ENCODE measurements at places on chromosomes 4 and X. TPM values are rescaled to one million over a fixed set of nuclear protein-coding genes. Genes with fewer than 3 reads are reported as not detected.
A peak's percentile ranks its signal among the peaks of the same experiment; 100 is the strongest.

TMSB15C gene
- 19.6 TPM for polyA plus RNA-seq

GABRG1 gene
- polyA plus RNA-seq, result 0.18 TPM

DCAF8L2 gene
- polyA plus RNA-seq, result not detected

CSN2 gene
- not detected for polyA plus RNA-seq

CDX4 gene
- not detected for polyA plus RNA-seq

FAM133A gene
- polyA plus RNA-seq, result 0.05 TPM

CXCL1 gene
- 0.50 TPM for polyA plus RNA-seq

DCAF12L1 gene
- 6.7 TPM for polyA plus RNA-seq

DNA sequence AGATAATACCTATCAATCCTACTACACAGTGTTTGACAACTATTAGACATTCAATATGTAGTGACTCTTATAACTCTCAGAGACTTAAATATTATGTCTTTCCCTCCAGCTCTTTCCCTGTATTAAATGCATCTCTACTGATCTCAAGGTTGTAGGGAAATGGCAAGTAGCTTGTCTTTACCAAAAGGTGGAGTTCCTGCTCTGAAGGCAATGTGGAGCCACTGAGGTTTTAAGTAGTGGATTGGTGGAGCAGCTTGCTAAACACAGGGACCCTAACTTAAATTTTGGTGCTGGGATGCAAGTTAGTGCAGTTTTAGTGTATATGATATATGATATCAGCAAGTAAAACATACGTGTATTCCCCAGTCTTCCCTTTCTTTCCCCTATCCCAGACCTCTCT, 13.1 kb downstream of the FNIP2 start:
- no peak for DNase-seq

DNA sequence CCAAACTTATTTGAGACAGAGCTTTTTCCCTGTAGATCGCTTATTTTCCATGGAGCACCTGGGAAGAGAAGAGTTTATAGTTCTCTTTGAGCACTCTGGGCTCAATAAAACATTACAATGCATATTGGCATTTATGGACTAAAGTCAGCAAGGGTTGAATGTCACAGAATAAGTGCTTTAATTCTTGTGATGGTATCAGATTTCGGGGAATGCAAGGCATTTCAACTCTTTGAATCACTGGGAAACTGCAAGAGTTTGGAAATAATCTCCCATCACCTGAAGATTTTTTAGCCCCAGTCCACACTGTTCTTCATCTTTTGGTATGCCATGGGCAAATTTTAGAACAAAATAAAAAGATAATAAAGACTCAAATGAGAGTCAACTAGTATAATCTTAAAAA, 111.5 kb upstream of the WDFY3 start:
- no peak for DNase-seq

- DNase-seq, result no peak
These were observed 621.8 kb upstream of the GALNT7 start for GRCh38 chr4:172546782-172547181.

- DNase-seq, result peak; percentile 5
These were observed 191.6 kb downstream of the ANAPC10 start for GRCh38 chr4:144906181-144906925.

DNA sequence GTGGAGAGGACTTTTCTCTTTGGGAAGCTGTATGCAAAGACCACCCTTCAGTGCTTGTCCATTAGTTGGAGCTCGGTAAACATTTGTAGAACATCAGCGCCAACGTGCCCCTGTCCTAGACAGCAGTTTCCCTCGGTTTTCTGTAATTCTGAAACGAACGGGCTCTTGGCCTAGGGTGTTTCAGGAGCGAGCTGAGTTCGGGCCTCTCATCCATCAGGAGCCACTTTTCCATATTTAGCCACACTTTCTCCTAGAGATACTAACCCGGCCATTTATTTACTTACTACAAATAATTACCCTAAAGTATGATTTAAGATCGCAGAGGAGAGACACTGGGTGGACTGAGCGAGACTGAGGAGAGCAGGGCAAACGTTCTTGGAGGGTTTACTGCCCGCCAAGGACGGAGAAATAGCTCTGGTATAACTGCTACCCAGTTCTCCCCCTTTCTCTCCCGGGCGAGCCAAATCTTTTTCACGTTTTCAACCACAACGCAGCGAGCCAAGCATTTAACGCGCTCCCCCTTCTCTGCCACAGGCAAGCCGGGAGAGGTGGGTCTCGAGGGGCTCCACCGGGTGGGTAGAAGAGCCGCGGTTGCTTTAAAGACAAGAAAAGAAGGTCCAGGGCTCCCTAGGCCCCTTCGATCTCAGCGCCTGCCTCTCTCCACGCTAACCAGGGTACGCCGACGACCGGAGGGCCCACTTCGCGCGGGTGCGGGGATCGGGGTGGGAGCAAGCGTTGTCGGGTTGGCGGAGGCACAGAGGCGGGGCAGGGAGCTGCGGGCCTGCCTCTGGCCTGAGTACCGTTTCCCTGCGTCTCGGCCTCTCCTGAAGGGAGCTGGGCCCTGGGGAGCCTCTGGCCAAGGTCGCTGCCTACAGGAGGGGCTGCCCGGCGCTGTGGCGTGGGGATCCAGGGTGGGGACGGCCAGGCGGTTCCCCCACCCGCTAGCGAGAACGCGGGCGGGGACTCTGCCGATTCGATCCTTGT, 10.8 kb upstream of the PITX2 start:
- no peak for DNase-seq

DNA sequence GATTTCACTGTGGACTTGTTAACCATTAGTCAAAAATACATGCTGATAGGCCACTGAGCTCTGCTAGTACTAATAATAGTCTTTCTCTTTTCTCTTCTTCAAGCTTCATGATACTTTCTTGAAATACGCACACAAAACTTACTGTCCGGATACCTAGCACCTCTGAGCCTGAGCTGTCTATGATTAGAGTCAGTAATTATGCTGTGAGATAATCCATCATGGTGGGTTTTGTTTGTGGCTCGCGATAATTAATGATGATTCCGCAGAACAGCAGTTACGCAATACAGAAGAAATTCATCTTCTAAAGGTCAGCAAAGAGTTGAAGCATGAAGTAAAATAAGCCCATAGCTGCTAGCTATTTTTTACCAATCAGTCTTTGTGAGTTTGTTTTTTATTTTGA, 511.5 kb upstream of the GALNT7 start:
- DNase-seq, result no peak

DNA sequence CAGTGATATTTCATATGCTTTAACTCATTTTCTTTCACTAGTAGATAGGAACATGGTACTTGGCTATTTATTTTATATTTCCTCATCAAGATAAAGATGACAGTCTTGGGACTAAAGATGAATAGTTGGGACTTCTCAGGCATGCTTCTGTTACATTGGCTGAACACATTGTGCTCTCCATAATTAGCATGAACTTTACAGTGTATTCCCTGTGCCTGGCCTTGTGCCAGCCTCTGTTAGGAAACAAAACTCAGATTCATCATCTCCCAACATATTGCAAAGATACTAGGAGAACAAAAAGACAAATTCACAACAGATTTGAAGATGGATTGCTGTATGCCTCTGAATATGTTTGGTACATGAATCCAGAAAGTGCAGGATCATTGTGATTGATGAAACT, 26.4 kb downstream of the GRIA2 start:
- DNase-seq, result no peak

GRCh38 chrX:80879143-80879542, 69.5 kb upstream of the BRWD3 start:
- DNase-seq, result peak; percentile 2
